ENCODE measurements at places on chromosomes 12 and 14.

GRCh38 chr12:75766263-75767160, 255.1 kb upstream of the KRR1 start:
- DNase-seq = no peak
- H3K27ac ChIP-seq = no peak overlapping the region
- H3K4me3 ChIP-seq = no peak overlapping the region
- no peaks in the 10 kb centered on the region for H3K4me1 ChIP-seq

GRCh38 chr14:87989956-87990299, 3.1 kb downstream of the GALC start:
- DNase-seq = peak; percentile 82
- peaks cover 6% of the 10 kb centered on the region for H3K4me1 ChIP-seq
- H3K4me3 ChIP-seq = no peak overlapping the region
- H3K27ac ChIP-seq = peak overlapping the region; percentile 93
- peaks cover 2% of the 10 kb centered on the region for H3K36me3 ChIP-seq

- H3K4me3 ChIP-seq = no peak overlapping the region
- no peaks in the 10 kb centered on the region for H3K36me3 ChIP-seq
- no peak for DNase-seq
- no peaks in the 10 kb centered on the region for H3K27me3 ChIP-seq
- peaks cover 2% of the 10 kb centered on the region for H3K4me1 ChIP-seq
These were observed 30.7 kb downstream of the RAD51B start for GRCh38 chr14:67850066-67850830.

DNA sequence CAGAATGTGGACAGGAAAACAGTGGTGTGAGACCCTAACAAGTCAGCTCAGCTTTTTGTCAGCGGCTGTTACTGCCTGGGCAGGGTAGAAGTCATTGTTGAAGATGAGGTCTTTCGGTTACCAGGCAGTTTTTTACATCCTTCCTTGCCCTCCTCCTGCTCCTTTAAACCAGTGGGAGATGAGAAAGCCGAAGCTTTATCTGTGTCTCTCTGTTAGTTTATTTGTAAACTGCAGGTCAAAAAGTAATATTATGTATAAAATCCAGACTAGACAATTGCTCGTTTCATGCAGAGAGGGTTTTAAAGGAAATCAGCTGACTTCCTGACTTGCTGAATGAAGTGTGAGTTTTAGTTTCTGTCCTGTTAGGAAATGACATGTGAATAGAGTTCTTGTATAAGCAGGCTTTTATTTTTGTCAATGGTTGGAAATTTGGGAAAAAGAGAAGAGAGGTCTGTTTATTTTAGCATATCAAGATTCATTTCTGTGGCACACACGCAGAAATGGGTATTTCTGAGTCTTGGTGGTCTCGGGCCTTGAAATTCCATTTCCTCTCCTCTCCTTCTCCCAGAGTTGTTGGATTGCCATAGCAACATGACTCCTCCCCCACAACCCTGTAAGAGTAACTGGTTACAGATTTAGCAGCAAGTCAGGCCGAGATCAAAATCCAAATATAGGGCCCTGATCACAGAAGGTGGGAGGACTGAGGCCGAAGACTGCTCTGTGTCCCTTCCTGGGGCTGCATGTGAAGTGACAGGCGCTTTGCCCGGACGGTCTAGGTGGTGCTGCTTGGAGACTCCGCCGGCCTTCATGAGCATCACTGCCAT, 60.8 kb downstream of the SAMD4A start:
- no peak overlapping the region for H3K4me3 ChIP-seq
- no peaks in the 10 kb centered on the region for H3K4me1 ChIP-seq
- DNase-seq = no peak
- no peaks in the 10 kb centered on the region for H3K27me3 ChIP-seq

DNA sequence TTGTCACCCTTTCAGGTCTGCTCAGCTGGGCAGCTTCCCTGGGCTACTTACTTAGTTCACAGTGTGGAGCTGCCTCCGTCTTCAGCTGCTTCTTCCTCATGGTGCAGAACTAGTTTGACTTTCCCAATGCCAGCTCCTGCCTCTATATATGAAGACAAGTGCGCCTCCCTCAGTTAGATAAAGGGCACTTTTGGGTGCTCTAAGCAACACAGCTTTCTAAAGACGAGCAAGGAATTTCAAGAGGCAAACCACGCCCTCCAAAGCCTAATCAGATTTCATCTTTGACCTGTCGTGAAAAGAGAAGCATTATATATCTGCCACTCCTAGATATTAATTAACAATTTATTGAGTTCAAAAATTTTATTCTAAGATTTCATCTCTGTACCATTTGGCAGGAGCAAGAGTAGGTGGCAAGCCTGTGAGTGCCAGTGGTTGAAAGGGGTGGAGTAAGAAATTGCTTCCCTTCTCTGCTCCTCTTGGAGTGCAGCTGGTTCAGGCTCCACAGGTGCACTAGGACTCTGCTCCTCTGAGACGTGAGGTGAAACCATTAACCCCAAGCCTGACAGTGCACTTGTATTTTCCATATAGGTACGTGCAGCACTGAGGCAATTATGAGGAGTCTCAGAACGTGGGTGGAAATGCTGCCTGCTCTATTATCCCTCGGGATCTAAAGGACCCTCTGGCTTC, 2.1 kb upstream of the SLC11A2 start:
- peak; percentile 96 for DNase-seq
- peaks cover 27% of the 10 kb centered on the region for H3K4me1 ChIP-seq
- no peaks in the 10 kb centered on the region for H3K36me3 ChIP-seq
- peak overlapping the region; percentile 86 for H3K27ac ChIP-seq
- no peak overlapping the region for H3K4me3 ChIP-seq

- H3K4me3 ChIP-seq = no peak overlapping the region
- H3K27ac ChIP-seq = peak overlapping the region; percentile 45
- peaks cover 7% of the 10 kb centered on the region for H3K4me1 ChIP-seq
- no peaks in the 10 kb centered on the region for H3K36me3 ChIP-seq
- H3K27me3 ChIP-seq = no peaks in the 10 kb centered on the region
These were observed 251.4 kb upstream of the ATP2B1 start for GRCh38 chr12:89960011-89960507.

- H3K27me3 ChIP-seq = no peaks in the 10 kb centered on the region
- no peaks in the 10 kb centered on the region for H3K36me3 ChIP-seq
- no peak overlapping the region for H3K27ac ChIP-seq
- no peaks in the 10 kb centered on the region for H3K4me1 ChIP-seq
- no peak overlapping the region for H3K4me3 ChIP-seq
These were observed 163.7 kb downstream of the GXYLT1 start for GRCh38 chr12:41981013-41981412.

DNA sequence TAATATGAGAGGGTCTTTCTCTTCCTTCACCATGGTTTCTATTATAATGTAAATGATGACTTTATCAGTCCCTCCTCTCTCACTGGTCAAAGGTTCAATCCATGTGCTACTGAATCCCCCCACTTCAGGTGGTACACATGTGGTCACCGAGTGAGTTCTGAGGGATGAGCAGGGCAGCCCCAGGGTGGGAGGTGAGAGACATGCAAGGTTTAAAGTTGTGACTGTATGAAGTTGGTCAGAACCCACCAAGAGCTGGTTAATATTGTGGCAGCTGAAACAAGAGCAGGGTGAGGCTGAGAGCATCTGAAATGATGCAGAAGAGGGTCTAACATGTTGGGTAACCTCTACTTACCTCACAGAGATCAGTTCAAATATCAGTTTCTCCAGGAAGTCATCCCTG, 444.7 kb upstream of the FBXO33 start:
- H3K4me3 ChIP-seq = no peak overlapping the region
- no peaks in the 10 kb centered on the region for H3K27me3 ChIP-seq
- H3K36me3 ChIP-seq = no peaks in the 10 kb centered on the region
- no peak overlapping the region for H3K27ac ChIP-seq
- no peak for DNase-seq

DNA sequence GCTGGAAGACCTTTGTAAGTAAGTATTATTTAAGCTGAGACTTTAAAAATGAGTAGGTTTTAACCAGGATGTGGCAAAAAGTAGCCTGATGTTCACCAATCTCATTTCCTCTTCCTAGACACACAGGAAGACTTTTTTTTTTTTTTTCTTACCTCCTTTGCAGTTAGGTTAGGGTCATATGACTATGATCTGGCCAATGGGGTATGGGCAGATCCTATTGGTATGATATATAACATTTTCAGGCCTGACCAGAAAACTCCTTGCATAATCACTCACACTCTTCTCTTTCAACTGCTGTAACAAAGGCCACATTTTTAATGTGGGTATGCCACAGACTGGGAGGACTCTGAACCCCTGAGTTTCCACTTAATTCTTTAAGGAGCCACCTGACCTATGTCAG, 2.7 kb upstream of the RPS6KA5 start:
- no peaks in the 10 kb centered on the region for H3K36me3 ChIP-seq
- peak; percentile 68 for DNase-seq
- no peak overlapping the region for H3K27ac ChIP-seq
- H3K4me1 ChIP-seq = peaks cover 22% of the 10 kb centered on the region

DNA sequence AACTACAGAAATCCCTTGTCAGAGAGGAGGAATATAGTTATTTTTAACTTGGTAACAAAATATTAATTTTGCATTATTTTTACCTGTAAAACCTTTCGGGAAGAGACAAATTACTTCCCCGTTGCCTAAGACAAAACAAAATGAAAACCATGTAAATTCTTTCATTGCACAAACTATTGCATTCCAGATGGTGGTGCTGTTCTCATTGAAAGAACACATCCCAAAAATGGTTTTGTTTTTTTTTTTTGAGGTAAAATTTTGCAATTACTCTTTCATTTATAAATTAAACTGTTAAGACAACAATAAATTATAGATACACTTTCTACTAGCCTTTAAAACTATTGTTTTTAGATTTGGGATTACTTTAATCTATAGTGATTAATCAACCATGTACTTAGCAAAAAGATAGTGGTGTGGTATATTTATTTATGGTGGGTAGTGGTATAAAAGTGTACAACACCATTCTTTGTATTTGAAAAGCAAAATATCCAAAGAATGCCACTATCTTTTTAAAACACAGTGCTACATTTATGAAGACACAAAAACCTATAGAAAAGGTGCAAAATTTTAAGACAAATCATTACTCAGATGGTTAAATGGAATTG, 115.5 kb downstream of the SLC38A1 start:
- no peak overlapping the region for H3K27ac ChIP-seq
- no peaks in the 10 kb centered on the region for H3K36me3 ChIP-seq
- peaks cover 8% of the 10 kb centered on the region for H3K4me1 ChIP-seq
- no peaks in the 10 kb centered on the region for H3K27me3 ChIP-seq
- no peak for DNase-seq

DNA sequence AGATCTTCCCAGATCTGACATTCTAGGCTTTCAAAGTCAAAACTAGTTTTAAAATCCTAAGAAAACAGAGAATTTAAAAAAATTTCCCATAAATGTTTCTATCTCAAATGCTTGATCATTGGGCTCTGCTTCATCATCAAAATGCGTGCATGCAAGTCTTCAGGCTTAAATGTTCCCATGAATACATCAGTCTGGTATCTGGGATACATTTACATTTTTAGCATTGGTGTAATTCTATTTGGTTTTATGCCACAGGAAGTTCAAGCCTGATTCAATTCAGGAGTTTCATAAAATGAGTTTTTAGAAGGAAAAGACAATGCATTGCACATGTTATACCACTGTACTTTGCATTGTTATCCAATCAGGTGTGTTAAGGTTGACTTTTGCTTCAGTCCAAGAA, 336.4 kb downstream of the PCNX1 start:
- no peak overlapping the region for H3K4me3 ChIP-seq
- H3K36me3 ChIP-seq = no peaks in the 10 kb centered on the region
- H3K27me3 ChIP-seq = no peaks in the 10 kb centered on the region
- no peak overlapping the region for H3K27ac ChIP-seq
- no peak for DNase-seq

GRCh38 chr14:51430633-51431032, 190.6 kb downstream of the TMX1 start:
- no peak for DNase-seq
- no peaks in the 10 kb centered on the region for H3K4me1 ChIP-seq
- H3K4me3 ChIP-seq = no peak overlapping the region
- H3K27ac ChIP-seq = no peak overlapping the region
- H3K36me3 ChIP-seq = no peaks in the 10 kb centered on the region

GRCh38 chr12:106684497-106684896, 90.0 kb upstream of the RIC8B start:
- DNase-seq = no peak
- no peaks in the 10 kb centered on the region for H3K27me3 ChIP-seq
- H3K4me3 ChIP-seq = no peak overlapping the region
- no peaks in the 10 kb centered on the region for H3K4me1 ChIP-seq

GRCh38 chr12:54301428-54302048, 723 bp upstream of the NFE2 start:
- no peak for DNase-seq
- H3K4me3 ChIP-seq = no peak overlapping the region
- H3K27ac ChIP-seq = no peak overlapping the region
- no peaks in the 10 kb centered on the region for H3K36me3 ChIP-seq

DNA sequence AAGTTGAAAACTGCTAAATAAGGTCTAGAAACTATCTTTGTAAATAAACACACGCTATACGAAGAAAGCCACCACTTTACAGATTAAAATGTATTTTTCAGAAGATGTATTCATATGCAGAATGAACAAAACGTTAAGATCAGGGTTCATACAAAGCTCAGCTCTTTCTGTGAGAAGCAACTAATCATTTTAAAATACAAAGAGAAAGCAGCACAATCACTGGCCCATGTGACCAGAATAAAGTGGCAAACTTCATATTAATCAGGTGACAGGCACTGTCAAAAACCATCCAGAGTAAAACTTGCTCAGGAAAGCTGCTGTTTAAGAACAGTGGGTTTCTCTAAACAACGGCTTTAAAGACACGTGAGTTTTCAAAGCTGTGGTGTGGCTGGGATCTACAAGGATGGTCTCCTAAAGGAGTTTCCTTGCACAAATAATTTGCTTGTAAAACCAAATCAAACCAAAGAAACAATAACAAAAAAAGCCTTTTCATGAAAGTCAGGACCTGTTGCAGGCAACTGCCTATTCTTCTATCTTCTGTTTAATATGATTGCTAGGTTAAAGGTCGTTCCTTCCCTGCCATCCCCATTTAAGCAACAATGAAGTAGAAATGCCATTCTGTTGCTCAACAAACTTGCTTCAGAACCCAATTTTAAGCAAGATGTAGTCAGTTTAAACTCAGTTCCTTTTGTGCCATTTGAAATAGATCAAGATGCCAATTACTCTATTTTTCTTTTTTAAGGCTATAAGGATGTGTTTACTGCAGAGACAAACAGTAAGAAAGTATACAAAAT, 22.3 kb downstream of the SEL1L start:
- peaks cover 25% of the 10 kb centered on the region for H3K36me3 ChIP-seq
- no peak overlapping the region for H3K27ac ChIP-seq
- DNase-seq = no peak
- no peak overlapping the region for H3K4me3 ChIP-seq
- no peaks in the 10 kb centered on the region for H3K27me3 ChIP-seq
- peaks cover 19% of the 10 kb centered on the region for H3K4me1 ChIP-seq

GRCh38 chr12:16606201-16606849, 363 bp upstream of the LMO3 start:
- no peak overlapping the region for H3K4me3 ChIP-seq
- no peak overlapping the region for H3K27ac ChIP-seq
- no peaks in the 10 kb centered on the region for H3K4me1 ChIP-seq
- no peaks in the 10 kb centered on the region for H3K36me3 ChIP-seq
- DNase-seq = peak; percentile 42

Data from small intestine (tissue), 16 donors.